ENCODE measurements at places on chromosomes 6 and 20. TPM values are rescaled to one million over a fixed set of nuclear protein-coding genes. Genes with fewer than 3 reads are reported as not detected.

TBCC gene
- 27.4 TPM for total RNA-seq

DNA sequence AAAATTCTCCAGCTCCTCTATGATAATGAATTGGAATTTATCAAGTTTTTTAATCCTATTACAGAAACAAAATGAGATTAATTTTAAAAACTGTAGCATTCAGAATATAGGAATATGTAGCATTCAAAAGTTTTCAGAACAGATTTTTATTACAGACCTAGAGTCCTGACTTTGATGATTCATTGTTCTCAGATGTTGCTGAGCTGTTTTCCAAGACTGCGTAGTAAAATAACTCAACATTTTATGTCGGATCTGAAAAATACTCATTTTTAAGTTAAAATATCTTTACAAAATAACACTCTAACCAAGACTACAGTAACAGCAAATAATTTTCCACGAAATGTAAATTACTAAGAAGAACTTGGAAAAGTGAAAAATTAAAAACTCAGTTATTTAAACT is 67.1 kb downstream of the SYCP2 start:
- no peak for DNase-seq

C6orf132 gene
- 5.3 TPM for total RNA-seq

GRCh38 chr6:155340464-155341129 is 26.3 kb upstream of the TFB1M start:
- DNase-seq = peak; percentile 62

DNA sequence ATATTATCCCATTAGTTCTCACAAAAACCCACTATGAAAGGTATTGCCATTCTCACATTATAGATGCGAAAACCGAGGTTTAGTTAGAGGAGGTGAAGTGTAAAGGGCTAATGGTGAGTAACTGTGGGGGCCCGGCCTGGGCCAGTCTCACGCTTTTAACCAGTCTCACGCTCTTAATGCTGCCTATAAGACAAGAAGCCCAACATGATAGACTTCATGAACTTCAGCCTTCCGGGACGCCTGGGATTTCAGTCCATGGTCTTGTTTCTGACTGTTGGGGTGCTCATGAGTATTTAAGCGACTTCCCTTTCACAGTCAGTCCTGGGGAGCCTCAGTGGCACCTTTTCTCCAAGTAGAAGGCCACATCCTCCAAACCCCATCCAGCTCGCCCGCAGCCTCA is 31.7 kb downstream of the AGPAT4 start:
- no peak for DNase-seq

DNA sequence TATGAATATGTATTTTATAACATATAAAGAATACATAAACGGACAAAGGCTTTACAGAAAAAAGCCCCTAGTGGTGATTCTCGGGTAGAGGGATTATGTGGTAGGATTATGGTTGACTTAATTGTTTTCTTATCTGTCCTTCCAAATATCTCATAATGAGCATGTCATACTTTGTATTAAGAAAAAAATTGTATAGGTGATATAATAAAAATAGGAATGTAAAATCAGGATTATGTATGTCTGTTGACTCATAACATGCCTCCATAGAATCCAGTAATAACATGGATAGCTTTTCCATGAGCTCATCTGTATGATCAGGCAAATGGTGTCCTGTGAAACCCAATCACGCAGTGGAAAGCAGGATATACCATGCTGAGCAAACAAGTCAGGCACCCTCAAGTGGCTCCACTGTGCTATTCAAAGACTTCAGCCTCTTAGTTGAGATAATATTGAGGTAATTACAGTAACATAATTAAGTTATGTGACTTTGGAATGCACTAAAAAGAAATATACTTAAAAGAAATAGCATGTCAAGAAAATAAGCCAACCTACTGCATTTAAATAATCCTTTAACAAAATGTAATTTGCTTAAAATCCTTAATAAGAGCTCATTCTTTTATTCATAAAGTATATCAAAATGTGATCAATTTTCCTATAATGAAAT is 39.6 kb upstream of the PRELID3B start:
- DNase-seq = peak; percentile 52

- no peak for DNase-seq
Observed at GRCh38 chr6:134287859-134288537, 29.9 kb downstream of the SGK1 start.

DNA sequence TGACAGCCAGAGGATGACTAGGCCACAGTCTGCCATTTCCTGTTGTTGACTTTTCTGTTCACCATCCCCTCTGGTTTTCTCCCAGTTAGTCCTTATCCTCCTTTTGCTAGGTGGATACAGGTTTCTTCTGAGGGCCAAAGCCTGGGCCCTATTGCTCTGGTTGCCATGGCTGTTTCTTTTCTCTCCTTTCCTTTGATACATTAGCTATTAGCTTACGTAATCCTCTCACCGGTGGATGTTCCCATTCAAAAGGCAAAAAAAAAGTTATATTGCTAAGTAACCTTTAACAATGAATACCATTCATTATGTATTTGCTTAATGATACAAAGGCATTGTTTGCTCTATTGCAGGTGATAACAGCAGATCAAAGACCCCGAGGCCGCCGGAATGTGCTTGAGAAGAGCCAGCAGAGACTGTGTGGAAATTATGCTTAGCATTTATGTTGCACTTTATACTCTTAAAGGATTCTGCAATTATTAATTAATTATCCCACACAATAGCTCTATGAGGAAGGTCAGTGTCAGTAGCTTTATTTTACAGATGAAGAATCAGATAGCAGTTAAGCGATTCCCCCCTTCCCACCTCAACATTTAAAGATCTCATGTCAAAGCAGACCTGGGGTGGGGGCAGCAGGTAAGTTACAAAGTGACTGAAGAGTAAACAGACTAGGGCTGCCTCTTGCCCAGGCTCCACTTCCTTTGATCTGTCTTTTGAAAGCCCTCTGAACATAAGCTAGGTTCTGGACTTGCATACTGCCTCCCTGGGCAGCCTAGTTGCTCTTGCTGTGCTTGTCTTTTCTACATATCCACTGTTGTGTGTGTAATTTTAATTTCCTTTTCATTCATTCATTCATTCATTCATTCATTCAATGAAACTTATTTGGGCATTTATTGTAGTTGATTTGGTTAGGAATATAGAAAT is 14.5 kb upstream of the TFB1M start:
- DNase-seq = no peak

- no peak for DNase-seq
Observed at GRCh38 chr6:2528156-2528555, 222.6 kb downstream of the MYLK4 start.

DNA sequence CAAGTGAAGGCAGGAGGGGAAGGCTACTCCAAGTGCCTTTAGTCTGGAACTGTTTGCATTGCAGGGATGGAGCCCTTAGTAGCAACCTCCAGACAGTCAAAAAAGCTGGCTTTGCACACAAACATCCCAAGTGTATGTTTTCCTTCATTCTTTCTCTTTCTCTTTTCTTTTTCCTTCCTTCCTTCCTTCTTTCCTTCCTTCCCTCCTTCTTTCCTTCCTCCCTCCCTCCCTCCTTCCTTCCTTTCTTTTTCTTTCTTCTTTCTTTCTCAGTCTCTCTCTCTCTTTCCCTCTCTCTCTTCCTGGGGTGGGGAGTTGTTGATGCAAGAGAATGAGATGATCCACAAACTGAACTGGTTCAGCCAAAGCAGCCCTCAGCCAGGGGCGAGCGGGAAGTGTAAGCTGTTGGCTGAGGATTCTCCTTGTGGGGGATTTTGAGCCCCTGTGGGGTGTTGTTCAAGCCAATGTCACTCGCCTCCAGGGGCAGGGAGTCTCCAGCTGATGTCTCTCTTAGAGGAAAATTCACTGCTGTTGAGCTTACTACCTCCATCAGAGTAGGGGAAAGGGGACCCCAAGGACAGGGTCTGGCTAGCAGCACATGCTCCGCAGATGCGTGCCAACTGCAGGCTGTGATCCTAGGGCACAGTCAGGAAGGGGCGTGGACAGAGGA is 11.7 kb downstream of the RSPO4 start:
- no peak for DNase-seq

- DNase-seq = no peak
Observed at GRCh38 chr6:69379518-69379917, 417.3 kb downstream of the LMBRD1 start.

DNA sequence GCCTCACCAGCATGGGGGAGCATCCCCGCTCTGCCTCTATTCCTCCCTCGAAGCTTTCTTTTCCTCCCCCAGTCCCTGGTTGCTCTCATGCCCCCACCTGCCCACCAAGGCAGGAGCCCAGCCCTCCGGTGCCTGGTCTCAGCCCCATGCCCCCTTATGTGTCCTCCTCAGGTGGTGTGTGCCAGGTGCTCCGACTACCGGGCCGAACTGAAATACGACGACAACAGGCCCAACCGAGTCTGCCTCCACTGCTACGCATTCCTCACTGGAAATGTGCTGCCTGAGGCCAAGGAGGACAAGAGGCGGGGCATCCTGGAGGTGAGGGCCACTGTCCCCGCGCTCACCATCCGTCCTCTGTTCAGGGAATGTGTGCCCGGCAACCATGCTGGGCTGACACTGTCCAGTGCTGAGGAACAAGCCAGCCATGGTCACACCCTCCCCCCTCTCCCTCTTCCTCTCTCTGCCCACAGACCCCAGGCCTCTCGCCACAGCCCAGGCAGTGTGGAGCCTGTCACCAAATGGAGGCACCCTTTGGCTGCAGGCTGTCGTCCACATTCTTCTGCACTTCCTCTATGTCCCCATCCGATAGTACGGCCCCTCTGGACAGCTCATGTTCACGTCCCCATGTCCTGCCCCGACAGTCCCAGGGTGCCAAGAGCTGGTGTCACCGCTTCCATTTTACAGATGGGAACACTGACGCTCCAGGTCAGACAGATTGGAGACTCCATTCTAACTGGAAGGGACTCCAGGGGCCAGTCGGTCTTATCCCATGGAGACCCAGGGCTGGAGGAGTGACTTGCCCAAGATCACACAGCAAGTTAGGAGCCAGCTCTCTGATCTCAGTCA is 20.4 kb downstream of the FGD2 start:
- no peak for DNase-seq

PLA2G7 gene
- 0.48 TPM for total RNA-seq

SYCP2L gene
- 6.4 TPM for total RNA-seq

ENPP1 gene
- 7.1 TPM for total RNA-seq

DNA sequence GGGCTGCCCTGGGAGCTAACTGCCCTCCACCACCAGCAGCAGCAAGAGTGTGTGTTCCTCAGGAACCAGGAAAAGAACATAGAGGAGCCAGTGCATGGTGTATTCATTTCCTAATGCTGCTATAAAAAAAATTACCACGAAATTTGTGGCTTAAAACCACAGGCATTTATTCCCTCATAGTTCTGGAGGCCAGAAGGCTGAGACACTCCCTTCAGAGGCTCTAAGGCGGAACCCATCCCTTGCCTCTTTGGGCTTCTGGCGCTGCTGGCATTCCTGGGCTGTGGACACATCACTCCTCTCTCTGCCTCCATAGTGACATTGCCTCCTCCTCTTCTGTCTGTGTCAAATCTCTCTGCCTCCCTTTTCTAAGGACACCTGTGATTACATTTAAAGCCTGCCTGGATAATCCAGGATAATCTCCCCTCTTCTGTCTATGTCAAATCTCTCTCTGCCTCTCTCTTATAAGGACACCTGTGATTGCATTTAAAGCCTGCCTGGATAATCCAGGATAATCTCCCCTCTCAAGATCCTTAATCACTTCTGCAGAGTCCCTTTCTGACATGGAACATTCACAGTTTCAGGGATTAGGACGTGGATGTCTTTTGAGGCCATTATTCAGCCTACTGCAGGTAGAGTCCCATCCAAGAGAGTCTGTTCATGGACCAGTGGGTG is 54.7 kb downstream of the NDUFAF5 start:
- DNase-seq = peak; percentile 58

GRCh38 chr20:59518881-59519706 is 85.2 kb upstream of the PHACTR3 start:
- peak; percentile 15 for DNase-seq

DNA sequence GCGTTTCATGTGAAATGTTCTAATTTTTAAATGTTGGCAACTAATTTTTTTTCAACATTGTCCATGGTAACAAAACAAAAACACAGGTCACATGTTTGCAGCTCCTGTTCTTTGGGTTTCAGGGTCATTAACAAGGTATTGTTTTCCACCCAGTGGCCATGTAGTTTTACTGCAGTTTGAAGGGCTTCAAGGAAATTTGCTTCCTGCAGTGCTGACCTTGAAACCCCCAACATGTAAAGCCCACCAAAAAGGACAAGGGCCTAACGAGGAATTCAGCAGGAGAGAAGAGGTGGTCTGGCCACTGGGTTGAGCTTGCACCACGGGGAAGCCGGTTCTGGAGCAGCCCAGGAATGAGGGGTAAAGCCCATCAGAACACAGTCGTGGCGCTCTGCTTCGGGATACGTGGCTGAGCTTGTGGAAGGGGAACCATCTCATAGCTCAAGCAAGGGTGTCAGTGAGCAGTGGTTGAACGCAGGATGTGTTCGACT is 13.9 kb upstream of the KLHL31 start:
- peak; percentile 30 for DNase-seq

COL9A3 gene
- 43.0 TPM for total RNA-seq

DEFB126 gene
- not detected for total RNA-seq

DNA sequence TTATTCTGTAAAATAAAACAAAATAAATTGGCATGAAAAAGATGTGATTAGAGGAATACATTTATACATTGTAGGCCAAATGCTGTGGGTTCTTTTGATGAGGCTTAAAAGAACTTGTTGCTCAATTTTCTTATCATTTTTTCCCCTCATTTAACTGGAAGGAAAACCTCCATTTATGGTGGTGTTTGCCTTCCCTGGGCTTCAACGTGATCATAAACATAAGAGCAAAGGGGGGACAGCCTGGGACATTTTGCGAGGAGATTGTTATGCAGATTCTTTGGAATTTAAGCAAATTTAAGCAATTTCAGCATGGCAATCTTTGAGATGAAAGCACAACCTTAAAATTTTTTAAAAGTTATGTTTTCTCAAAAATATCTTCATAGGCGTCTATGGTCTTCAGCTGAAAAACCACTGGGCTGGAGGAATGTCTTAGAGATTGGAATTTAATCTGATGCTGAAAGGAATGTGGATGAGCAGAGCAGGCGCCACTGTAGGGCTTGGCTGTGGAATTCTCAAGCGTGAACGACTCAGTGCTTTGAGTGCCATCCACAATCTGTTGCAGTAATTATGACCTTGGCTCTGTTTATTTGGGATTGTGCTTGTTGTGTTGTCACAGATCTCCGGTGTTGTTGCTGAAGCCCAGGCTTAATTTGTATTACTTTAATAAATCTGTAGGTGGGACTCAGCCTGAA is 149.4 kb upstream of the MLIP start:
- DNase-seq = peak; percentile 66

GRCh38 chr6:160221423-160221822 is 37.2 kb downstream of the SLC22A2 start:
- DNase-seq = no peak

DNA sequence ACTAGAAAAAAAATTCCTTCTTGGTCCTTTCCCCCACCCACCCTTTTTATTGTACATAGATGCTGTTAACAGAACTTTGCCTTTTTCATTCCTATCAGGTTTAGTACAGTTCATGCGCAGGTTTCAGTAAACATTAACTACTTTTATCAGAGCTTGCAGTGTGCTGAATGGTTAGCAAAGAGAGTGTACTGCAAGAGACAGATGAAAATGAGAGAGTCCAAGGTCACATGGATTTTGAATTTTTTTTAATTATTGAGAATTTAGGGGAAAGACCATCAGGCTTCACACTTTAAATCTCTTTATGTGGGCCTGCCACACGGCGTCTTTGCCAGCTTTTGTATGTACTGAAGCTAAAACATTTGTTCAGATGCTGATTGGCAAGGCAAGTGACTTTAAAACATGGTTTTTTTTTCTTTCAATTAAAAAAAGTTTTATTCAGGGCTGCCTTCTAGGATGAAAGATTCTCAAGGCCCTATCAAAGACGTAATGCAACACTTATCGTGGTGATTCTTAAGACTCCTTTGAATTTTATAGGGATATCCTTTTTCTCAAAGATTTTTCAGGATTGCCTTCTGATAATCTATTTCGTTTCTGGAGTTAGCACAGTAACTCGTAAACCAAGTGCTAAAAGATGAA is 32.2 kb downstream of the RREB1 start:
- DNase-seq = no peak

All from astrocyte (in vitro differentiated cells and primary cell).